ENCODE measurements at places on chromosomes 13 and 19. TPM values are rescaled to one million over a fixed set of nuclear protein-coding genes. Genes with fewer than 3 reads are reported as not detected.

- DNase-seq, result no peak
These were observed 9.8 kb upstream of the USPL1 start for GRCh38 chr13:30607908-30608307.

- DNase-seq, result peak; percentile 52
These were observed 33.1 kb downstream of the CEBPG start for GRCh38 chr19:33406521-33407139.

- DNase-seq, result no peak
These were observed 22.0 kb downstream of the CERS4 start for GRCh38 chr19:8231073-8231604.

DNA sequence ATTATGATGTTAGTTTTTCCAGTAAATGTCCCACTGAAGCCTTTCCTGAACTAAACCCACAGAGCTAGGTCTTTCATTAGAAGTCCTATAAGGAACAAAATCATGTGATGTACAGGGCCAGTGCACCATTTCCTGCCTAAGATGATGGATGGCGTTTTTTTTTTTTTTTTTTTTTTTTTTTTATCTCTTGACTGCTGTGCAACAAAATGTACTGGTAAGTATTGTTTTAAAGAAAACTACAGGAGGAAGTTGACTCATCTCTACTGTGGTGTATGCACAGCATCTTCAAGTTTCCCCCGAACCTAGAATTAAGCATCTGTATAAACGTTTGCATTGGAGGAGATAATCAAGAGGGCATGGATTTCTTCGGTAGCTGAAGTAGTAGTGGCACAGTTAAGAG is 197.5 kb downstream of the NBEA start:
- DNase-seq, result no peak

- DNase-seq, result peak; percentile 76
These were observed 2.1 kb downstream of the DAPK3 start for GRCh38 chr19:3968556-3969434.

DNA sequence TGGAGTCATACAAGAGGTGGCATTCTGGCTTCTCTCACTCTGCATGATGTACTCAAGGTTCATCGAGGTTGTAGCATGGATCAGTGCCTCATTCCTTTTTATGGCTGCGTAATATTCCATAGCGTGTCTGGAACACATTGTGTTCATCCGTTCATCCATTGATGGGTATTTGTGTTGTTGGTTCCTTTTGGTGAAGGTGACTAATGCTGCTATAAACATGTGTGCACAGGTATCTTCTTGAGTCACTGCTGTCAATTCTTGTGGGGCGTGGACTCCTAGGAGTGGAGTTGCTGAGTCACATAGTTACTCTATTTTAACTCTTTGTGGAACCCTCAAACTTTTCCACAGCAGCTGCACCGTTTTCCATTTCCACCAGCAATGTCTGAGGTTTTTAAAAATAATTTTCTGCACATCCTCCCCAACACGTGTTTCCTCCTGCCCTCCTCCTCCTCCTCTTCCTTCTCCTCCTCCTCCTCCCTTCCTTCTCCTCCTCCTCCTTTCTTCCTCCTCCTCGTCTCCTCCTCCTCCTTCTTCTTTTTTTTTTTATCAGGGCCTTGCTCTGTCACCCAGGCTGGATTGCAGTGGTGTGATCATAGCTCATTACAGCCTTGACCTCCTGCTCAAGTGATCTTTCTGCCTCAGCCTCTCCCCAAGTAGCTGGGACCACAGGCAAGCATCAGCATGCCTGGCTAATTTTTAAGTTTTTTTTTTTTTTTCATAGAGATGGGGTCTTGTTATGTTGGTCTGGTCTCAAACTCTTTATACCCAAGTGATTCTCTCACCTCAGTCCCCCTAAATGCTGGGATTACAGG is 2.0 kb upstream of the TMEM221 start:
- no peak for DNase-seq

- no peak for DNase-seq
These were observed 827.6 kb downstream of the DACH1 start for GRCh38 chr13:71039440-71039839.

GRCh38 chr19:50272263-50272897 is 56.8 kb downstream of the KCNC3 start:
- no peak for DNase-seq

DNA sequence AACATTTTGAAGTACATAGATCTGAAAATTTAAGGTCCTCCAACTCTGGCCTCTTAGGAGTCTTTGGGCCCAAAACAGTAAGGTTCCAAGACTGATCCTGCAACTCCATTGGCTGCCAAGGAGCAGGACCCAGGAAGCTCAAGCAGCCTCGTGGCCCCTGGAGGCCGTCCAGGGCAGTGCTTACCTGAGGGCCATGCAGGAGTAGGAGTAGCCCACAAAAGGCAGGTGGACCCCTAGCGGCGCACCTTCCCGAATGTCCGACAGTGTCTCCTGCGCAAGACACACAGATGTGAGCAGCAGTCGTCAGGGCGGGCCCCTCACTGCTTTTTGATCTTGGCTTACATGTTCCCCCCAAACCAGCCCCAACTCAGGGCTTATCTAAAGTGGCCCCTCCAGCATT is 5.7 kb upstream of the SIX5 start:
- no peak for DNase-seq

DNA sequence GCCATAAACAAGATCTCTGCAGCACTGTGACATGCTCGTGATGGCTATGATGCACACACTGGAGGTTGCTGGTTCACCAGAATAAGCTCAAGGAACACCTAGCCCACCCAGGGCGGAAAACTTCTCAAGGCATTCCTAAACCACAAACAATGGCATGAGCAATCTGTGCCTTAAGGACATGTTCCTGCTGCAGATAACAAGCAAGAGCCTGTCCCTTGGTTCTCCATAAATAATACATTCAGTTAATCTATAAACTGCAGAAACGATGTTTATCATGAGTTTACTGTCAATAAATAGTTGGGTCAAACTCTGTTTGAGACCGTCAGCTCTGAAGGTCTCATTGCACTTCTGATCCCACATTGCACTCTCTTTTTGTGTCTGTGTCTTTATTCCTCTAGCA is 18.6 kb upstream of the ZNF266 start:
- DNase-seq, result no peak

DNA sequence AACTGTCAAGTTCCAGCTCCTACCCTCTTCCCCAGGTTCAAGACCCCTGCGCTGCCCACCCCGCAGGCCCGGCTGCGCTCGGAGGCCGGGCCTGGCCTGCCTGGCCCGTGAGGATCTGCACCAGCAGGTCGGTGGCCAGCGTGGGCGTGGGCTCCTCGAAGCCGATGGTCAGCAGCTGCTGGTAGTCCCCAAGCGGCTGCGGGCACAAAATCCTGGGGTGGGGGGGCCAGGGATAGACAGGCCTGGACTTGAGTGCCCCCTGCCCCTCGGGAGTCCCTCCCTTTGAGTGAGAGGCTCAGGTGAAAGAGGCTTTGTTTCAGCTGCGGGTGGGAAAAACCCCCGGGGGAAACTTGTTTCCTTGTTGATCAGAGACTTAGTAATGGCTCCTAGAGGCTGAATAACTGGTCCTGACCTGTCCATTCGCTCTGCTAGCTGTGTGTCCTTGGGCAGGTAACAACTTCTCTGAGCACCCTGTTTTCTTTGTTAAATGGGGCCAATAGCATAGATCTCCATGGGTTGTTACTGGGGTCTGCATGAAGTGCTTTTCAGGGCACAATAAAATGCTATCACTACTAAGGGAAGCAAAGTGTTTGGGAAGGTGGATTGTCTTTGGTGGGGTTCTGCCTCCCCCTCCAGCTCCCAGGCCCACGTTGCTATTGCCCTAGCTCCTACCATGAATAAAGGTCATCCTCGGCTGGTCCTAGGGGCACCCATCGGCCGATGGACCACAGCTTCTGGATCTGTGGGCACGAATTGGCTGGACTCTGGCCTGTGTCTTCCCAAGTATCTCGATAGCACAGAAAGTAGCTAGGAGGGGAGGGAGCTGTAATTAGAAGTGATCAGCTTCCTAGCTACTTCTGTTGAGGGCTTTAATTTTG is 3.5 kb downstream of the C19orf67 start:
- peak; percentile 60 for DNase-seq

DNA sequence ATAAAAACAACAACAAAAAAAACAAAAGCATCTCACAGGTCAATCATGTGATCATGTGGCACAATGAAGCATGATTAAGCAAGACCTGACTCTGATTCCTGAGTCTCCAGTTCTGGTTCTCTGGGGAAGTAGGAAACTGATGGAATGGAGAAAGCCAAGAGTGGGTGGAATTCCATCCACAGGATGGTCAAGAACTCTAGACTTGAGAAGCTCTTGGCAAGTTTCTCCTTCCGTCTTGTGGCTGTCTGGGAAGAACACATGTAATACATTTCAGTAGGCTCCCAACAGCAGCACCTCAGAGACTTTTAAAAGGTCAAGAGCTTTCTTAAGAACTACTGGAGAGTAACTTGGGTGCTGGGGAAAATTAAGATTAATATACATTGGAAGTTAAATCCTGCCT is 78.6 kb upstream of the TSHZ3 start:
- no peak for DNase-seq

DNA sequence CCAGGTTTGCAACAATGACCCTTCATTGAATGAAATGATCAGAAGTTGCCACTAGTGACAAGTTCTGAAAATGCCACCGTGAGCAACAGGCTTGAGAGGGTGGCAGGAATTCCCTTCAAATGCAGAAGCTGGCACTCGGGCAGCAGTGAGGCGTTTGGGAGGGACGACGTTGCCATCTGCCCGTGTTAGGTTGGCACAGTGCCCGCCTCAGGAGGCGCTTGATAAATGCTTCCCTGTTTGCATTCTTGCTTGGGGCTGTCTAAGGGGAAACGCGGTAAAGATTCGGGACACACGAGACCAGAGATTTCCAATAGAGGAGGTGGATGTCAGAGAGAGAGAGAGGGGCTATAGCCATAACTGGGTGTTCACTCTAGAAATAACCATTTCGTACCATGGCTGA is 101.9 kb downstream of the TEX29 start:
- DNase-seq, result no peak

DNA sequence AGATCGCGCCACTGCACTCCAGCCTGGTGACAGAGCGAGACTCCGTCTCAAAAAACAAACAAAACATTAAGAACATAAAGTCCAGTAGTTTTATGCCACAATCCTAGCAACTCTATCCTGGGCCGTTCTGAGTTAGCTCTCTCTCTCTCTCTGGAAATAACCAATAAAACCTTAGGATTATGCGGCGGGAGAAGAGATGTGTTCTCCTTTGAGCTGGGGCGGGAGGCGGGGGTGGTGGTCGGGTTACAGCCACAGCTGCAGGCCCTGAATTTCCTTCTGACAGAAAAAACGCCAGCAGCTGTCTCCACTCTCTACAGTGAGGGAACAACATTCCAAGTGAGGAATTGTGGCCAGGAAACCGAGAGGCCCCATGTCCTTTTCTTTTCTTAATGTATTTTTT is 9.1 kb upstream of the PNMA8A start:
- DNase-seq, result no peak

- no peak for DNase-seq
These were observed at the start of gene PLPP2 for GRCh38 chr19:291006-291521. TSS of gene PLPP2 (minus strand) at chr19:291403. CDS start at chr19:291336, 67 bp downstream.

- no peak for DNase-seq
These were observed 34.8 kb upstream of the ANKRD10 start for GRCh38 chr13:110949628-110950027.

DNA sequence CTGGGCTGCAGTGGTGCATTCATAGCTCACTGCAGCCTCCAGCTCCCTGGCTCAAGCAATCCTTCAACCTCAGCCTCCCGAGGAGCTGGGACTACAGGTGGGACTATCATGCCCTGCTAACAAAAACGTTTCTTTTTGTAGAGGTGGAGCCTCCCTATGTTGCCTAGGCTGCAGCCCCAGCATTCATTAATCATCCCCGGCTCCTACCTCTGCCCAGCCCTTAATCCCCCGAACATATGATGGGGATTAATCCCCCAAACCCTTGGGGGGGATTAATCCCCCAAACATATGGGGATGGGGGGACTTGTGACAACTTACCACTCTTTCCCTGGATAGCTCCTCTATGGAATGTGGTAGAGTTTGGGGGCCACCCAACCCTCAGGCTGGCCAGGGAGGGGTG is 45.9 kb downstream of the SUGP2 start:
- no peak for DNase-seq

DNA sequence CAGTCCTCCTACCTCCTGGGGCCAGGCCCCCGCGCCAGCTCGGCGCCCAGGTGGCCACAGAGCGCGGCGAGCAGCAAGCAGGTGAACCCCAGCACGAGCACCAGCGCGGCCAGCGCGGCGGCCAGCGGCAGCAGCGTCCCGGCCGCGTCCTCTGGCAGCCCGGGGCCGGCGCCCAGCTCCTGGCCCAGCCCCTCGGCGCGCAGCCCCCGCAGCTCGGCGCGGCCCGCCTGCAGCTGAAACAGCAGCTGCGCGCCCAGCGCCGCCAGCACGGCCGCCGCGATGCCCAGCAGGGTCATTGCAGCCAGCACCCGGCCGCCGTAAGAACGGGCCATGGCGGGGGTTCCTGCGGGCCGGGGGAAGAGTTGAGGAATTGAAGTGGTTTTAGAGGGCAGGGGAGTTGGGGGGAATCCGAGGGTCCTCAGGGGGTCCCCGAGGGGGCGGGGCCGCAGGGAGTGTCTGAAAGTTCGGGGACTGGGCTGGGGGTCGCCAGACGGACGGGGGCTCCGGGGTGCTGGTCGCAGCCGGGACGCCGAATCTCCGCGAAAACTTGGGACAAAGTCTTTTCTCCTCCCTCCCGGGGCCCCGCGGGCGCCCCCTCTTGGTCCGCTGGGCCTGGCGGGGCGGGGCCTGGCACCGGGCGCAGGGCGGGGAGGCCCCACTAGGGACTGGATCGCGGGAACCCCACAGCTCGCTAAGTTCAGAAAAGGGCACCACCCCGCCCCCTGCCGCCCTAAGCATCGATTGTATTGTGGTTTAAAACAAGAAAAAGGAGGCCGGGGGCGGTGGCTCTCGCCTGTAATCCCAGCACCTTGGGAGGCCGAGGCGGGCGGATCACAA is at the start of gene TMEM221:
Gene TMEM221 (minus strand): TSS at position 538 of the 837 bp plus-strand sequence. CDS start 206 bp downstream, at position 332.
- peak; percentile 62 for DNase-seq

- no peak for DNase-seq
These were observed 13.5 kb upstream of the OR7D2 start for GRCh38 chr19:9165261-9165660.

- DNase-seq, result no peak
These were observed 3.6 kb upstream of the F2RL3 start for GRCh38 chr19:16885166-16885565.

The SGCG gene
- not detected for total RNA-seq

The ATXN8OS gene
- not detected for total RNA-seq

The IL17D gene
- total RNA-seq, result 3.1 TPM

The SPTBN4 gene
- 1.9 TPM for total RNA-seq

All from adrenal gland (tissue), 19 donors.